ENCODE measurements at places on chromosomes 16 and 17. TPM values are rescaled to one million over a fixed set of nuclear protein-coding genes. Genes with fewer than 3 reads are reported as not detected.
A peak's percentile ranks its signal among the peaks of the same experiment; 100 is the strongest.

The HS3ST3A1 gene
- total RNA-seq: not detected

The PDF gene
- total RNA-seq: 15.1 TPM

The DPEP3 gene
- not detected for total RNA-seq

GRCh38 chr16:1825381-1825863 lies 1.2 kb downstream of the HAGH start:
- DNase-seq: peak; percentile 40

DNA sequence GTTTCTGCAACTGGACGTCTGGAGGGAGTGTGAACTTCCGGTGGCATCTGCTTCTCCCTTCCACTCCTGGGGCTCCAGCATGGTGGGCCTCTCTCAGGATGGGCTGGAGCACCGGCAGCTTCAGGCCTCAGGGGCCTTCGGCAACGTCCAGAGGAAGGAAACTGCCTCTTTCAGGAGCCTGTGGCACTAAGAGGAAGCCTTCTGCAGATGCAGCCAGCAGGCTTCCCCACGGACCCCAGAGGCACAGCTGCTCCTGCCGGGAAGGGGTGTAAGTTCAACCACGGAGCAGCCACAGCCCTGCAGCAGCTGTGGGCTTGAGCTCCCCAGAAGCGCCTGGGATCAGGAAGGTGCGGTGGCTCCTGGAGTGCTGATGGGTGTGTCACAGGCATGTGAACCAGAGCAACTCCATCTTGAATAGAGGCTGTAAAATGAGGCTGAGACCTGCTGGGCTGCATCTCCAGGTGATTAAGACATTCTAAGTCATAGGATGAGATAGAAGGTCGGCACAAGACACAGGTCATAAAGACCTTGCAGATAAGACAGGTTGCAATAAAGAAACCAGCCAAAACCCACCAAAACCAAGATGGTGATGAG lies 50.8 kb upstream of the KLHDC4 start:
- no peak for DNase-seq

DNA sequence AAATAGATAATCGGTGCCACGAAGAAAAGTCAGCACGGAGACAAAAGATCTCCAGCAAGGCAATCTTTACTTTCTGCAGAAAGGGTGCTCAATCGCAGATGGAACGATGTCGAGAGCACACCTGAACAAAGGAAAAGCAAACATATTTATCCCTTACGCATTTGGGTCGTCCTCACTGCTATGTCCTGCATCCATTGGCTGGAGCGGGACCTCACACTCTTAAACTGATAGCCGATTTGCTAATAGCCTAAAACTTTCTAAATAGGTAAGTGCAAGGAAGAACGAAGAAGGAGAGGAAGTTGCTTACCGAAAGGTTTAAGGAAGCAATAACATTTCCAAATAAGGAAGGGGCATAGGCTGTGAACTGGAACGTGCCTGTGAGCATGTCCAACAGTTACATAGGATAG lies 1.2 kb upstream of the AKAP10 start:
- DNase-seq: no peak

DNA sequence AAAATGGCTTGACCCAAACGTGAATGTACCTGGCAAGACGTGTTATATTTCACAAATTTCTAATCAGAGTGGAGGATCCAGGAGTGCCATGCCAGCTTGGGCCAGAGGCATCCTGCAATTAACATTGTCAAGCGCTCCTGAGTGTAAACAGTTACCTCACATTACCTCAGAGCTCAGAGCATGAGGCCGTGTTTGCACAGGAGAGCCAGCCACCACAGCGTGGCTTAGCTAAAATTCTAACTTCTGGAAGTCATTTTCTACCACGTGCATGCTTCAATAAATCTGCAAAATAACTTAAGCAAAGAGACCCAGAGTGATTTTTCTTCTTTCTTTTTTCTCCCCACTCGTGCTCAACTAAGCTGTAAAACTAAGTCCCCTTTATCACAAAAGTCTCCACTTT lies 769.0 kb downstream of the KCNJ2 start:
- no peak for DNase-seq

- no peak for DNase-seq
These were observed 24.2 kb upstream of the SSTR2 start for GRCh38 chr17:73140566-73140965.

Data from ureter (tissue), 1 donor.